Uterus (tissue), 4 donors: ENCODE measurements at places on chromosomes 6 and 20. TPM values are rescaled to one million over a fixed set of nuclear protein-coding genes. Genes with fewer than 3 reads are reported as not detected.

CLPSL1 gene
- not detected for total RNA-seq

TBXT gene
- not detected for total RNA-seq

SLC26A8 gene
- total RNA-seq, result not detected

RBBP8NL gene
- total RNA-seq, result not detected

GPR6 gene
- total RNA-seq, result not detected

MUC22 gene
- total RNA-seq, result not detected

ZNF184 gene
- total RNA-seq, result 12.9 TPM

IP6K3 gene
- not detected for total RNA-seq

PCED1A gene
- total RNA-seq, result 43.6 TPM

MRAP2 gene
- total RNA-seq, result not detected

FAM184A gene
- 1.8 TPM for total RNA-seq

DDRGK1 gene
- total RNA-seq, result 37.7 TPM

TTBK1 gene
- 0.06 TPM for total RNA-seq

PNLDC1 gene
- total RNA-seq, result 0.69 TPM

LY6G6D gene
- total RNA-seq, result 2.0 TPM

DNA sequence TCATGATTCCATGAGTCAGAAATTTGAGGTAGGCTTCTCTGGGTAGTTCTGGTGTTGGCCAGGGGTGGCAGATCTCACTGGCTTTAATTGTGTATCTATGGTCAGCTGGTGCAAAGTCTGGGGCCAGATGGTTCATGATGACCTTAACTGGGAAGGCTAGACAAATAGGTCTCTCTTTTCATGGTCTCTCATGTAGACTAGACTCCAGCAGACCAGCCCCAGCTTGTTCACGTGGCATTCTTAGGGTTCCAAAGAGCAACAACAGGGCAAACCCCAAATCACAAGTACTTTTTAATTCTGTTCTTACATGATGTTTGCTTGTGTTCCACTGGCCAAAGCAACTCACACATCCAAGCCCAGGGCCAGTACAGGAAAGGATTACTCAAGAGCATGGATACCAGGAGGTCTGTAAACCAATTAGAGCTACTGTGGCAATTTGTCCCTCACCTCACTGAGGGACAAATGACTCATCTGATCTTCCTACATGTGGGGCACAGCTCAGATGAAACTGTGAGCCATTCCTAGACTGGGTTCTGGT, 79.5 kb upstream of the PBOV1 start:
- no peak for DNase-seq

GRCh38 chr6:21138336-21139069, 455.0 kb upstream of the SOX4 start:
- DNase-seq, result peak; percentile 31

GRCh38 chr6:44233567-44234100, 10.2 kb downstream of the SLC29A1 start:
- DNase-seq, result no peak

DNA sequence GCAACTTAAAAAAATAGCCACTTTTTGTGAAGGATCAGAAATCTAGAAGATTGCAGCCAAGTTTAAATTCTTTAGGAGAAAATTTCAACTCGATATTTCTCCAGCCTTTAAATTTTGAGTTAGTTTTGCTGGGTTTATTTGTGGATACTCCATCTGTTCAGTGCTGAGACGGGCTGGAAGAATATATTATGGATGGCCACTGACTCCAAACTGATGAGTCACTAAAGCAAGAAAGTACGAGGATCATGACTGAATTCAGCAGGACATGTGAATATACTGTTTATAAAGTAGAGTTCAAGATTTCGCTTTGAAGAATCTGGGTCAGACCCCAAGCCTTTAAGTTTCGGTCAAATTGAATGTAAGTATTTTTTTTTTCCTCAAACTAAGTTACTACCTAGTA, 199.5 kb downstream of the ADGRB3 start:
- no peak for DNase-seq

DNA sequence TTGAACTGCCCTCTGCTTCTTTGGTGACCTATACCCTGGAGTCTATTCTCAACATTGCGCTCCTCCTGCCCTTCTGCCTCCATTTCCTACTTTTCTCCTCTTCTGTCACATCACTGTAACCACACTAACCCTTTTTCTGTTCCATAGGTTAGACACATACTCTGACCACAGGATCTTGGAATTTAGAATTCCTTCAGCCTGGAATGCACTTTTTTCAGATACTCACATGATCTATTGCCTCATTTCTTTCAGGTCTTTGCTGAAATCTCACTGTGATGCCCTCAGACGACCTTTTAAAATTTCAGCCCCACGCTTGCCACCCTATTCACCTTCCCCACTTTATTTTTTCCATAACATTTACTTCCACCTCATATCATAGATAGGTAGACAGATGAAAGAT, 5.1 kb downstream of the VNN1 start:
- DNase-seq, result no peak

- DNase-seq, result no peak
Observed at GRCh38 chr20:22389836-22390542, 194.4 kb downstream of the FOXA2 start.

DNA sequence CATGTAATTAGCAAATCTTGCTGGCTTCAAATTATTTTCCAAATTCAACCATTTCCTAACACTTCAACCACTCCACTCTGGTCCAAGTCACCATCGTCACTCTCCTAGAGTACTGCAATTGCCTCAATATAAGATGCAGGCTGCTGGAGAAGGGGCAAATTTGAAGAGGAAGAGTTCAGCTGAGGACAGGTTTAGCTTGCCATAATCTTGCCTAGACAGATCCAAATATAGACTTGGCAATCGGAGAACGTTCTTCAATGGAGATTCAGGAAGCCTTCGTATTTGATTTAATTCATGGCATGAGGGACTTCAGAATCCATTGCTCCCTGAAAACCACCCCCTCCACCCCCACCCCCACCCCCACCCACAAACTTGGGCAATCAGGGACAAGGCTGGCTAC, 15.4 kb upstream of the KHDC1L start:
- DNase-seq, result no peak

- DNase-seq, result no peak
Observed at GRCh38 chr20:39195582-39196021, 233.5 kb downstream of the DHX35 start.

DNA sequence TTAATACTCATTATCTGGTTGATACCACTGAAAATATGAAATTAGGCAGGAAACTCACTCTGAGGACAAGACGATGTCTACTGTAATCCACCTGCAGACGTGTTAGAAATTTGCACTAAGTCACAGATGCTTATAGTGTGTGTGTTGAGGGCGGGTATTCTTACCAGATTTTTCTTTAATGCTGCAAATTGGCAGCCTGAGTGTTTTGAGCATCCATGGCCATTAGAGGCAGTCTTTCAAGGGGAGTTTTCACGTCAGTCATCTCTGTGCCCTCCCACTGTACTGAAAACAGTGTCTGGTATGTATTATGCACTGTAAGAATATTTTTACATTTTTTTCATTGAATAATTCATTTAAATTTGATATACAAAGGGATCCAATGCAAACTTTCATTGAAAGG, 266.5 kb upstream of the QKI start:
- no peak for DNase-seq

DNA sequence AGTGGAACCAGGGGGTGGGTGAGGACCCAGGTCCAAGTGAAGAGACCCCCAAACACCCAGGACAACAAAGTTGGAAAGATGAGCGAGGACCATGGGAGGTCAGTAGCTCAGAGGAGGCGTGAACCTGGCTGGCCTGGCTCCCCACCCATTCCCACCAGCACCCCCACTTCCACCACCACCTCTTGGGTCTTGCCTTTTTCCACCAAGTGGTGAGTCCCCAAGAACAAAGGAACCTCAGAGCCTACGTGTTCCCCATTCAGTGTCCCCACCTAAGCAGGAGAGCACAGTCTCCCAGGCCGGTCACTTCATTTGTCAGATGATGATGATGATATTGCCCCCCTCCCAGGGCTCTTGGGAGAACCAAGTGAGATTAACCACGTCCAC, 531 bp upstream of the VWA7 start:
- DNase-seq, result no peak

GRCh38 chr6:127748290-127748689, 152.6 kb downstream of the THEMIS start:
- no peak for DNase-seq

- DNase-seq, result peak; percentile 25
Observed at GRCh38 chr6:17418281-17419188, 25.1 kb downstream of the CAP2 start.

- no peak for DNase-seq
Observed at GRCh38 chr6:17021539-17021889, 80.3 kb upstream of the STMND1 start.

- no peak for DNase-seq
Observed at GRCh38 chr6:44396968-44397367, 9.5 kb downstream of the CDC5L start.

DNA sequence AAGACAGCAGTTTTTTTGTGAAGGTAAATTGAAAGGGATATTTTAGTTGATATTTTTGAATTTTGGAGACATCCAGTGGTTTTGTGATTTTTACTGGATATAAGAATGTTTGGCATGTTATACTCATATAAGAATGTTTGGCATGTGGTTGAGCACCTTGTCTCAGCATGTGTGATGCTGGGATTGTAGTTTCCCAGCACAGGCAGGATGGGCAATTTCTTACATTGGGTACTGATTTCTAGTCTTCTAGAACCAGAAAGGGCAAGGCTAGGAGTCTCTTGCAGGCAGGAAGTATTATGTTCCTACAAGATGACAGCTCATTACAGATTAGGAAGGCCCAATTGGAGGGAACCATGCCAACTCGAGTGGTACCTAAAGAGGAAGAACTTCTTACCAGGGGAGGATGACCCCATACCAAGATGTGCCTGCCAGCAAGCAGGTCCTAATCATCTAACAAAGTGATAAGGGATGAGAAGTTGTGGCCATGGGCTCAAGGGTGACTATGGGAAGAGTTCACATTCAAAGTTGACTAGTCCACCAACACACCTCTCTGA, 377.8 kb downstream of the UTRN start:
- DNase-seq, result no peak

DNA sequence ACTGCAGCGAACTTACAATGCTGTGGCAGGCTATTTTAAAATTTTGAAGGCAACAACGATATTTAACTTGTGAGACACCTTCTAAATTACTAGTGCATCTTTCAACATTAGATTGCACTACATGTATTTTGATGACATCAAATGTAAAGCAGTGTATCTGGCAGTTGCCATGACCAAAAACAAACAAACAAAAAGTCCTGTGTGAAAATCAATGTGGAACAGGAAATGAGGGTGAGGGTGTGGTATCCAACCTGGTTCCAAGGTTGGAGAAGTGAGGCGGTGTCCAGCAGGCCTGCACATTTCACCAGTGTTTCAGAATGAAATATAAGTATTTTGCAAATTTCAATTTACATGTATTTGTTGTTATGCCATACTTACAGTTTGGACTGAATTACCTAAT, 112.0 kb downstream of the LAMP5 start:
- DNase-seq, result no peak

DNA sequence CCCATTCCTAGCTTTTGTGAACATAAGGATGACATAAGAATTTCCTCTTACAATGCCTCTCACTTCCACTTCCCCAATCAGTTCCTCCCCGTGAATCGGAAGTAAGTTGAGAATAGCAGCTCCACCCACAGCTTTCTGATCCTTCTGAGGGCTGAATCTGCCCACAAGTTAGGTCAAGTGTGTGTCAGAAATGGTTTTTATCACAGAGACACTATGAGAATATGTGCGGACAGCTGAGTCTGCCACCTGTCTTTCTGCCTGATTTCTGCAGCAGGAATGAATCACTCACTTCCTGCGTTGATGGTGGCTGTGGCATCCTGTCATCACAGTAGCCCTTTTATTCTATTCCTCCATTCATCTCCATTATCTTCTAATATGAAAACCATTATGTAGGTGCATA, 70.2 kb downstream of the RIN2 start:
- DNase-seq, result no peak

GRCh38 chr6:106637051-106637716, 7.8 kb downstream of the QRSL1 start:
- DNase-seq, result no peak

DNA sequence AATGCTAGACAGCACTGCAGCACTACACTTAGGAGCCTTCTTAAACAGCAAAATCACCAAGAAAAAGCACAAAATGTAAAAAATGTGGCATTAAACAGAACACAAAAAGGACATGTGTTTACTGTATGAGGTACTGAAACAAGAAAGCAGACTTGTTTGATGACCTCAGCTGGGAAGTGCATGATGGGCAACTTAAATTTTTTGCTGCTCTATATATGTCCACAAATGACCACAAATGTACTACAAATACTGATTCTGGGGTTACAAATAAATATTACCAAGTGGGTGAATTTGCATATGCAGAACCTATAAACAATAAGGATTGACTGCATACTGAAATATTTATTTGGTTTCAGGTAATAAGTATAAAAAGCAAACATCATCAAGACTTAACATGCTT, 13.1 kb downstream of the RAB23 start:
- DNase-seq, result no peak

DNA sequence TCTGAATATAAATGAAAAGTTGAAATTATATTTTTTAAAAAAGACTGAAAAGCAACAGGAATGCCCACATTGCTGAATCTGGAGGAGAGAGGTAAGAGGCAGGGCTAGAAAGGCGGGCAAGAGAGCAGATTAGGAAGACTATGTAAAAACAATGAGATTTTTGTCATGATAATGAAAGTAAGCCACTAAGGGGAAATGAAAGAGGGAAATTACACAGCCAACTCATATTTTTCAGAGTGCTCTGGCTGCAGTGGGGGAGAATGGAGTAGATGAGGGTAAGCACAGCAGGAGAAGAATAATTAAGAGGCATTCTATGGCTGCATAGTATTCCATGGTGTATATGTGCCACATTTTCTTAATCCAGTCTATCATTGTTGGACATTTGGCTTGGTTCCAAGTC, 281.9 kb downstream of the PKHD1 start:
- DNase-seq, result no peak

- DNase-seq, result no peak
Observed at GRCh38 chr20:52348434-52348833, 156.9 kb upstream of the ZFP64 start.

DNA sequence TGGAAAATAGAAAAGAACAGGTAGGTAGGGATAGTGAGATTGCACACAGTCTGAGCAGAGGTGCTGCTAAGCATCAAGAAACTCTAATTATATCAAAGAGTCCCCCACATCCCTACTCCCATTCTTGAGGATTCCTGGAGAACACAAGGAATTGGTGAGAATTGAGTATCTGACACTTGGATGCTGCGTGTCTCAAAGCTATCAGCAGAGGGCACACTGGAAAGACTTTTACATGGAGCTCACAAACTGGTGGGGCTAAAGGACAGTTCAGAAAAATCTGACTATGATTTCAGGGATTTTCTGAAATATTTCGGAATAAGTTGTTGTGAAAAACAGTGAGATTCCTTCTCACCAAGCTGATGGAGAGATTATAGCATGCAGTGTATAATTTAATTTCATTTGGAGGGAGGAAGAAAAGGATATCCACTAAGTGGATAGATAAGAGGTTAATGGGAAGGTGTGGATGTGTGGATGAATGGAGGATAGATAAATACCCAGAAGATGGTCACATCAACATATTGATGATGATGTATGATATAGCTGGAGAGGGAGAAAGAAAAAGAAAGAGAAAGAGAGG, 215.4 kb upstream of the DEFB112 start:
- DNase-seq, result no peak

- DNase-seq, result no peak
Observed at GRCh38 chr6:157187182-157188083, 135.9 kb downstream of the TMEM242 start.

- DNase-seq, result no peak
Observed at GRCh38 chr6:142469220-142469619, 167.4 kb downstream of the ADGRG6 start.
